T-helper 9 cell (primary cell): ENCODE measurements at places on chromosomes 16 and 17.

DNA sequence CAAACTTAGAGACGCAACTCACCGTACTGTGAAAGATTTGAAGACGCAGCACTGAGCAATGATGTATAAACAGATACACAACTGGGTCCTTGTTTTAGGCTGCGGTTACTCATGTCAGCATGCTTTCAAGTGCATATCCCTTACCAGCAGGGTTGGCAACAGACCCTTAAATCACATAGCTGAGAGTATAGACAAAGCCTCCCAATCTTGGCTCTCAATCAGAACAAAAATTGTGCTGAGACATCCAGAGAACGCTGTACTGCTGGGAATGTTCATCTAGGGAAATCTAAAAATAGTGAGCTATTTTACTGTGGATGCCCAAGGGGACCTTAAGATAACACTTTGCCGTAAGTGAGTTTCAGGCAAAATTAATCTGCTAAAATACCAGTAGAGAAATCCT, 84.4 kb upstream of the NUDT7 start:
- DNase-seq = no peak

- no peak for DNase-seq
Measured at GRCh38 chr17:1743088-1743439, 393 bp downstream of the SERPINF2 start.

- DNase-seq = no peak
Measured at GRCh38 chr16:11202260-11203091, 53.5 kb downstream of the SOCS1 start.

DNA sequence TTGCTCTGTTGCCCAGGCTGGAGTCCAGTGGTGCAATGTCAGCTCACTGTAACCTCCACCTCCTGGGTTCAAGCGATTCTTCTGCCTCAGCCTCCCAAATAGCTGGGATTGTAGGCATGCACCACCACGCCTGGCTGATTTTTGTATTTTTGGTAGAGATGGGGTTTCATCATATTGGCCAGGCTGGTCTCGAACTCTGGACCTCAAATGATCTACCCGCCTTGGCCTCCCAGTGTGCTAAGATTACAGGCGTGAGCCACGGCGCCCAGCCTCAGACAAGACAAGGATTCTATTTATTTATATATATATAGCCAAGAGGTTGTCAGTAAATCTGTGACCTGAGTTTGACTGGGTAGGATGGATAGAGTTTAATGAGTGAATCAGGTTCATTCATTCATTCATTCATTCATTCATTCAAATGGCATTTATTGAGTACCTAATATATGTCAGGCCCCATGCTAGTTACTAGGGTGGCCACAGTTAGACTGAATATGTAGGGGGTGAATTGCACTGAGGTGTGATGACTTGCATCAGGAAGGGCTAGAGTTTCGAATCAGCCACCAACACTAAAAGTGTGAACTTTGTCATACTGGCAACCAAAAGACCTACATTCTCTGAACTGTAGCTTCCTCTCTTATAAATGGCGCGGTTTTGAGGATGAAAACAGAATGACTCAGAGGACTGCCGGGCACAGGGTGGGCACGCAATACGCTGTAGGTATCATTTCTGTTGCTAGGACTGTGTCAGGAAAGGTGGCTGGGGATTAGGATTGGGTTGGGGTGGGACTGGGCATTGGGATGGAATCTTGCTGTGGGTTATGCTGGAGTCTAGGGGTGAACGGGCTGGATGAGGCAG, 37.8 kb downstream of the ITGAE start:
- no peak for DNase-seq

GRCh38 chr16:24580665-24581064, 41.3 kb downstream of the RBBP6 start:
- no peak for DNase-seq

GRCh38 chr16:4915226-4915761, 21.7 kb downstream of the PPL start:
- DNase-seq = no peak

DNA sequence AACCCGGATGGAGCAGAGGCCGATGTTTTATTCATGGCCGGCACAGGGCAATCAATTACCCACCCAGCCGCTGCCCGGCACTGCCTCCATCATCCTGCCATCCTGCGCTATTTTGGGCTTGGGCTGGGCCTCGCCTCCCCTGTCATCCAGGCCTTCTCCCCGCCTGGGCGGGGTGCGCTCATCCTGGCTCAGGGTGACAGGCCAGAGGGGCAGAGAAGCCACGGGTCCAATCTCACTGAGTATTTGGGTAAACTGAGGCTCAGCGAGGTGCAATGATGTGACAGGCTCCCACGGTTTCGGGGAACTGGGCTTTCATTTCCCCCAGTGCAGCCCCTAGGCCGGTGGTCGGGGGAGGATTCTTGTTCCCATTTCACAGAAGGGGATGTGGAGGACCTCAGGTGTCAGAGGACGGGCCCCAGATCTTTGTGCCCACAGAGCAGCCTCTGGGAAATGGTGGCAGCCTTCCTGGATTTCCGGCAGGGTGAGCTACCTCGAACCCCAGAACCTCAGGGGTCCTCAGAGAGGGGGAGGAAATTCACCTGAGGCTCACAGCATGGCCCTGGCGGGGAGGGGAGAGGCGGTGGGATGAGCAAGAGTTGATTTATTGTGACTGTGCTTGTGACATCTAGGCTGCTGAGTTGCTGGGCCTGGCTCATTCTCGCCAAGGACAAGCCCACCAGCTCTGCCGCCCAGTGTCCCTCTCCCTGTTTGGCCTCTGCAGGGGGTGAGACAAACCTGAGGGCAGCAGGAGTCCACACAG, 23.8 kb upstream of the KCNJ12 start:
- DNase-seq = no peak

DNA sequence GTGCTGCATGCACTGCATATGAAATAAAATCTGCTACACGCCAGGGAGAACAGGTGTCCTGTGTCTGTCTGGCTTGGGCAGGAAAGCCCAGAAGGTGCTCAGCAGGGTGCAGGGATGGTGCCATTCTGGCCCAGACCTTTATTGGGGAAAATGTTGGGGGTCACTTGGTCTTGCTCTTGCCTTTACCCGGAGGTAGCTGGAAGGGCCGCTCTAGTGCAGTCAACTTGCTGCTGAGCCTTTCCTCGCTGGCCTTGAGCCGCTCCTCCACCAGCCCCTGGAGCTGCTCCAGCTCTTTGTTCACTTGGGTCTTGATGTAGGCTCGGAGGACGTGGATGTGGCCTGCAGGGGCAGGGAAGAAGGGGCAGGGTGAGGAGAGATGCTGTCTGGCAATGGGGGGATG, 4.5 kb downstream of the CFAP119 start:
- no peak for DNase-seq

GRCh38 chr16:7596308-7596707, 263.7 kb downstream of the RBFOX1 start:
- DNase-seq = no peak

DNA sequence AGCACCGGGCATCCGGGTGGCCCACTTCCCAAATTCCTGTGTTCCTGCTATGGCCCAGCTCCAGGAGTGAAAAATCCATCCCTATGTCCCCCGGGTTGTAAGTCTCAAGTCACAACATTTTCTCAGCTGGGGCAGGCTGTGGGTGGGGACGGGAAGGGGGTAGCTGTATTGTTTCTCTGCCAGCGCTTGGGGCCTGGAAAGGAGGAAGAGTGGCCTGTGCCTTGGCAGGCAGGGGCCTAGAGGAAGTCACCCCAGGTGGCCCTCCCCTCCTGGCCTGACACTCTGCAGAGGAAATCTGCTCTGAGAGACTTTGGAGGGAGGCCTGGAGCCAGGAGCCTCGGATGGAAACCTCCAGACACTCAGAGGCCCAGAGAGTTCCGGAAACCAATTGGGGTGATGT, 10.6 kb upstream of the SCN4A start:
- DNase-seq = no peak

GRCh38 chr17:48608494-48608834, 2.4 kb downstream of the HOXB7 start:
- no peak for DNase-seq

DNA sequence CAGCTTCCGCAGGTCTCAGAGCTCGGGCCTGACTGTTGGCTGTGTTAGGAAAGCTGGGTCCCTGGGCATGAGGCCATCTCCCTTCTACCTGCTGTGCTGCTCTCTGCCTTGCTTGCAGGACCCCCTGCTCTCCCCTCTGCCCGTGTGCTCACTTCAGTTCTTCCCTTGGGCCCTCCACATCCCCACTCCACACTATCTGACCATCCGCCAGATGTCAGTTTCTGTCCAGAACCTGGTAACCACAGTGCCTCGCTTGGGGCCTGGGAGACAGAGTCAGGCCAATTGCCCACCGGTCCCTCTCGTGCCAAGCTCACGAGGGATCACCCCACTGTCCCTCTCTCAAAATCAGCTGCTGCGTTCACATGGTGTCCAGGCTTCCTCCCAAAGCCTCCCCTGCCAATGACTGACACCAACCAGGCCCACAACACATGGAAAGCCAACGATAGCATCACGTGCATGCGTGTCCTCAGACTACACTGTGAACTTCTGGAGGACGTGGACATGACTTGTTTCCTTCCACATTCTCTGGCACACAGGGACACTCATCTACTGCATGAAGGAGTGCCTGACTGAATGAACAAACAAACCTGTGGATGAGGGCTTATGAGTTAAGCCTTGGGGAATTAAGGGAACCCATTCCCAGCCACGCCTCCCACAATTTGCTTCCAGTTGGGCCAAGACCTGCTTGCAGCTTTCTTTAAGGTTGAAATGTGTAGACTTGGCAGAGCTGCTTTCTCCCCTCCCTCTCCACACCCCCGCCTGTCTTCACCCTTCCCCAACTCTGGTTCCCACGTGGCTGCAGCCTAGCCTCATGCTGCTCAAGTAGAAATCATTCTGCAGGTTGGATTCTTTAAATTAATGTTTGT, 72.5 kb upstream of the ZNF423 start:
- no peak for DNase-seq

GRCh38 chr17:35588196-35588920, 1.2 kb downstream of the AP2B1 start:
- no peak for DNase-seq

DNA sequence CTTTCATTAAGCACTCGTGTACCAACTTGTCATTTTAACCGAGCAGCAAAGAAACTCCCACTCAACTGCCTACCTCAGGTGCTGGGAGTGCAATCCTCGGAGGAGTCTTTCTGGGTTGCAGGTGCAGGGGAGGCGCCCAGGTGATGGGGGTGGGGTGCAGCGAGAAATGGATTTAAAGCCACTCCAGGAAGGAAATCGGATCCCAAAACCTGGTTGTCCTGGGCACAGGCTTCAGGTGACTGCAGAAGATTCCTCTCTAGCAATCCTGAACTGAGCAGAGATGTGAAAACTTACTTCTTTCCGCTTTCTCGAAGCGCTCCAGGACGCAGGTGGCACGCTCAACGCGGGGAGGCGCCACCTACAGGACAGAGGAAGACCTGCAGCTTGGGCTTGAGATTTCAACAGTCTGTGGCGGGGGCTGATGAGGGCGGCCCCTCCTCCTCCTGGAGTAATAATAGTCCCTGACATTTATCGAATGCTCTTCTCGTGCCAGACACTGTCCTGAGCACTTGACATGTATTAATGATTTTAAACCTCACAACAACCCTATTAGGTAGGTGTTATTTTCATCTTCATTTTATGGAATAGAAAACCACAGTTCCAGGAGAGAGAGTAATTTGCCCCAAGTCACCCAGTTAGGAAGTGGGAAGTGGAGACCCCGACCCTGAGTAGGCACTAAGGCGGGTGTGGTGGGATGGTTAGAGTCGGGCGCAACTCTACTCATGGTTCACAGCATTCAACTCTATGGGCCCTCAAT, 27.2 kb upstream of the SKAP1 start:
- DNase-seq = peak; percentile 67

DNA sequence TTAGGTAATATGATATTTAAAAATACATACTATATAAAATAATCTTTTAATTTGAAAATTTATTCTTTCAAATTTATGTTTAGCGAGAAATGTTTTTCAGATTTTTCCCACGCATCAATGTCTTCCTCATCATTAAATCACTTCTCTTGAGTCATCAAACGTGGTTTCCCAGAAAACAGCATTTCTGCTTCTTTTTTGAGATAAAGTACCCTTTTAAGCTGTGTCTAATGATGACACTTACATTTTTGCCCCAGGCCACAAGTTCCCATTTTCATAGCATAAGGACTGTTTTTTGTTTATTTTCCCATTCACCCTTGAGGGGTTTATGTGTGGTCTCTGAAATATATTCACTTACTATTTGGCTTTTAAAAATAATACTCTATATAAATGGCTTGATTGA, 139.0 kb upstream of the HS3ST3A1 start:
- no peak for DNase-seq

DNA sequence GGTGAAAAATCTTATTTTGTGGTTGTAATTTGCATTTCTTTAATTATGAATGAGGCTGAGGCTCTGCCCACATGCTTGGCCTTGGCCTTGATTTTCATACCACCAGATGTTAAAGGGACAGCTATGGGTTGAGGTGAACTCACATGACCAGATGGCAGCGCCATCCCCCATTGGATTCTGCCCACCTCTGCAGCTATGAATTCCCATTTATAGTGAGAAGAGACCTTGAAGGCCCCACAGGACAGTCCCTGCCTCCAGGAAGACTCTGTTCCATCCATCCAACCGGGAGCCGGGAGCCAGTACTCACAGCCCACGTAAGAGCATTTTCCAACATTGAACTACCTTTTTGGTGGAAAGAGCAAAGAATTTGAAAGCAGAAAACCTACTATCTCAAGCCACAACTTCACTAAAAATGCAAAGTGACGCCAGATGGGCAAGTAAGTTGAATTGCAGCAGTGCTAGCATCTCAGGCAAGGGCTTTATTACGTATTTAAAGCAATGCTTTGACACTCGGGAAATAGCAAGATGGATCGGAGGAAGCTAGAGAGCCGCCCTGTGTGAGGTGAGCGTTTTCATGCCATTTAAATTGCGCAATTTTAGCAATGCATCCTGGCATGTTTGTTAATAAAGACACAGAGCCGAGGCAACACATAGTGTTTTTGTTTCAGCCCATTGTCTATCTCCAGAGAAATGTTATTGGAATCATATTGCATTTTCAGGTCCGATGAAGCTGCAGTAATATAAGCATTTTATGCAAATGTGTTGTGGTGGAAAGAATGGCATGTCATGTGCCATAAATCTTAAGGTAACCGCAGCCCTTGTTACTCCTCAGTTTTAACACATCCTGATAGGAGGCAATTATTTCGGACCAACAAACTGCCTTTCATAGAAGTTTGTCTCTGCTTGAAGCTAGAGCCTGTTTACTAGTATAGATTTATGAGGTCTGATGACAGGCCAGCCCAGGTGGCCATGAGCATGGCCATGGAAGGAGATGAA, 273.4 kb upstream of the TNRC6C start:
- DNase-seq = no peak
